NB4 (cell line): ENCODE measurements at places on chromosomes 1 and 21.

GRCh38 chr1:43935711-43936427 is 2.3 kb downstream of the ARTN start:
- DNase-seq: no peak

GRCh38 chr1:205588636-205589035 is 43.2 kb downstream of the ELK4 start:
- DNase-seq: peak; percentile 45

DNA sequence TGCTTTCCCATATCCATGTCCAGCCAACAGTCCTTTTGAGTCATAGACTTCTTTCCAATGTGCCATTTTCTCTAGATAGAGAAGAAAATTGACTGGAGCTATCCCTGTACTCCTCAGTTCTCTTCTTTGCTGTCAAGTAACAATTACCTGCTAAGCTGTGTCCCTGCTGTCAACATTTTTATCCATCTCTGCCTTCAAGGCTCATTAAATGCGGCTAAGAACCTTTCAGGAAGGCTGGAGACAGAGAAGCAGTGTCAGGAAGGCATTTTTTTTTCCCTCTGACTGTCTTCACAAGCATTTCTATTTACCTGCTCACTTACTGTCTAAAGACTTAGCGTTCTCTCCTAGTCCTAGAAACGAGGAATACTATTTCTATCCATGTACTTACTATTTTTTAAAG is 69.1 kb downstream of the MTR start:
- DNase-seq: no peak

- DNase-seq: no peak
Measured at GRCh38 chr21:36849461-36850105, 116.9 kb downstream of the HLCS start.
